Esophagus muscularis mucosa (tissue), 4 donors: ENCODE measurements at places on chromosomes 5 and 9. TPM values are rescaled to one million over a fixed set of nuclear protein-coding genes. Genes with fewer than 3 reads are reported as not detected.
A peak's percentile ranks its signal among the peaks of the same experiment; 100 is the strongest.

- peak overlapping the region; percentile 90 for H3K27ac ChIP-seq
- peaks cover 85% of the 10 kb centered on the region for H3K4me1 ChIP-seq
Measured at GRCh38 chr9:94140791-94141790, 56.8 kb downstream of the PTPDC1 start.

GRCh38 chr5:136051486-136052220, 22.9 kb downstream of the TGFBI start:
- no peak overlapping the region for H3K4me3 ChIP-seq
- H3K36me3 ChIP-seq, result peaks cover 44% of the 10 kb centered on the region
- H3K27me3 ChIP-seq, result no peaks in the 10 kb centered on the region
- DNase-seq, result no peak
- peaks cover 34% of the 10 kb centered on the region for H3K4me1 ChIP-seq

DNA sequence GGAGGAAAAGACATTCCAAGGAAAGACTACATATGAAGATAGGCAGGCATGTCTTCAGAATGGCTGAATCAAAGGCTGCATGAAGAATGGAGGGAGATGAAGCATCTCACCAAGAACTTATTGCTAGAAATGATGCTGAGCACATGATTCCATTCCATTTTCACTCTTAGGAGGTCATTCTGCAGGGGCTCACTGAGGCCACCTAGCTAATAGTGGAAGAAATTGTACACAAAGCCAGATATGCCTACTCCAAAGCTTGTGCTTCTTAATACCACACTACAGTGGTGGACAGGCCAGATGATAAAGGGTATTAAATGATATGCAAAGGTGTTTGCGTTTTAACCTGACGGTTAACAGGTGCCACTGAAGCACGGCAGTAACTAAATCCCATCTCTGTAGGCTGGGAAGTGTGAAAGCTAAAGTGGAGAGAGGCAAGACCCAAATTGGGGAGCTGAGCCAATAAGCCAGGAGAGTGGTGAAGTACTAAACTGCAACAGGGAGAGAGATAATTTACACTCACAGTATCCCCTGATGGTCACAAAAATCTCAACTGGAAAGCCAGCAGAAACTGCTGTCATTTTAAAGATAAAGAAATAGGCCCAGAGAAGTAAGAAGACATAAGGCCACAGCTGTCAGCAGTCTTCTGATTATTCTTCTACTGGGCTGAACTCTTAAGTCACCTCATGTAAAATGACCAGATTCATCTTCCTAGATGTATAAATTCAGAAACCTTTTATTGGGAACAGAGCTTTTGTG, 14.6 kb downstream of the NDUFA8 start:
- peaks cover 64% of the 10 kb centered on the region for H3K36me3 ChIP-seq
- H3K27me3 ChIP-seq, result no peaks in the 10 kb centered on the region
- H3K27ac ChIP-seq, result no peak overlapping the region
- no peak overlapping the region for H3K4me3 ChIP-seq

DNA sequence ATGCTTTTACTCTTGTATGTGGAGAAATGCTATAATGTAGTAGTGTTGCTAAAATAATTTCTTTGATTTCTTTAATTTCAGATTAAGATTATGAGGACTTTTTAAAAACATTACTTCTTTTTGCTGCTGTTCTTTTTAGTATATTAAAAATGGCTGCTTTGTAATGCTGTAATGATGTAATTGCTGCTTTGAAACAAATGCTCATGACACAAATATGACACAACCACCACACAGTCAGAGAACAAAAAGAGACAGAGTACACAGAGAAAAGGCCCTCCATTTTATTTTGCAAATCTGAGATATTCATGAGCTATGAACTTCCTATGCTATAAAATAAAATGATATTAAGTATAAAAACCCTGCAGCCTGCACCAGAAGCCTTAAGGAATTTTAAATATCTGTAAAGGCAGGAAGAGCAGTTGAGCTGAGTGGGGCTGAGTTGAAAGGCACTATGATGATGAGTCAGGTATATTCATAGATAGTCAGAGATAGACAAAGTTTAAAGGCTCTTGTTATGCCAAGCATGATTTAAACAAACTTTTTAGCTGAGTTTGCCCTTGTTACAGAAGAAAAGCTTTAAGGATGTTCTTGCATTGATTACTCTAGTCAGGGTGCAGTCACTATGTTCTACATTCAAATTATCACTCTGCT, 5.1 kb upstream of the POU5F2 start:
- peaks cover 1% of the 10 kb centered on the region for H3K36me3 ChIP-seq
- no peaks in the 10 kb centered on the region for H3K27me3 ChIP-seq
- no peaks in the 10 kb centered on the region for H3K4me1 ChIP-seq
- H3K27ac ChIP-seq, result no peak overlapping the region

DNA sequence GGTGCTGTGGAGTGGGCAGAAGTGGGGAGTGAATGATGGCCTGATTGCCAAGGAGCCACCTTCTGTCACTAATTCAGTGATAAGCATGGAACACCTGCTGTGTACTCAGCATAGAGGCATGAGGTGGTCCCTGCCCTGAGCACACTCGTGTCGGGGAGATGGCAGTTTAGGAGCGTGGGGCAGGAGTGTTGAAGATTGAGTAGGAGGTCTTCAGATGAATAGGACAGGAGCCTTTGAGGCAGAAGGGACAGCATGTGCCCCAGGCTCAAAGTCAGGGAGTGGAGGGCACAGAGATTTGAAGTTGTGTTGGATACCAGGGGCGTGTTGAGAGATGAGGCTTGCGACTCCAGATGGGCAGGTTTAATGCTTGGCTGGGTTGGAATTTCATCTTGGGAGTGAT, 55.0 kb downstream of the ZNF618 start:
- H3K27me3 ChIP-seq, result no peaks in the 10 kb centered on the region
- H3K4me3 ChIP-seq, result no peak overlapping the region
- DNase-seq, result peak; percentile 62
- no peak overlapping the region for H3K27ac ChIP-seq
- peaks cover 5% of the 10 kb centered on the region for H3K4me1 ChIP-seq
- H3K36me3 ChIP-seq, result no peaks in the 10 kb centered on the region

GRCh38 chr9:16347886-16348285, 522.6 kb downstream of the BNC2 start:
- no peak for DNase-seq
- H3K4me1 ChIP-seq, result peaks cover 14% of the 10 kb centered on the region
- no peak overlapping the region for H3K4me3 ChIP-seq
- no peaks in the 10 kb centered on the region for H3K27me3 ChIP-seq

DNA sequence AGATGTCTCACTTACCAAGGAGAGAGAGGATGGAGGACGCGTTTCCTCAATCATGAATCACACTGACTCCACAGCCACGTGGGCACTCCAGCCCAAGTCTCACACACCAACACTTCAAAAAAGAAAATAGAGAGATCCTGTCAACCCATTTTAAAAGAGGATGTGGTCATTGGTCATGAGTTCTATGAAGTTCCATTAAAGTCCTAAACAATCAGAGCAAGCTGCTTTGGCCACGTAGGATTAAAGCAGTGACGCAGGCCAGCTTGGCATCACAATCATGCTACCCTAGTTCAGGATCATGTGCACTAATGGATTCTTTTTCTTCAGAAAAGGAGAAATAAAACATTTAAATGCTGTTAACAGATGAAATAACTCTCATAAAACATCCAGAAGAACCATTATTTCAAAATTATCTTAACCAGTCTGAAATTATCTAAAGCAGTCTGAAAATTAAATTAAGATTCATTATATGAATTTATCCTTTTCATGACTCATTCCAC, 108.1 kb downstream of the SEMA5A start:
- DNase-seq, result peak; percentile 74
- no peaks in the 10 kb centered on the region for H3K36me3 ChIP-seq
- H3K4me1 ChIP-seq, result peaks cover 4% of the 10 kb centered on the region
- no peaks in the 10 kb centered on the region for H3K27me3 ChIP-seq

GRCh38 chr9:18010492-18010891, 431.6 kb downstream of the SH3GL2 start:
- peaks cover 30% of the 10 kb centered on the region for H3K4me1 ChIP-seq
- DNase-seq, result no peak
- H3K27ac ChIP-seq, result no peak overlapping the region
- H3K4me3 ChIP-seq, result no peak overlapping the region
- no peaks in the 10 kb centered on the region for H3K36me3 ChIP-seq
- H3K27me3 ChIP-seq, result no peaks in the 10 kb centered on the region

GRCh38 chr5:139854029-139854605, 58.5 kb downstream of the PSD2 start:
- no peak overlapping the region for H3K27ac ChIP-seq
- no peaks in the 10 kb centered on the region for H3K36me3 ChIP-seq
- H3K4me1 ChIP-seq, result no peaks in the 10 kb centered on the region
- no peak overlapping the region for H3K4me3 ChIP-seq
- H3K27me3 ChIP-seq, result no peaks in the 10 kb centered on the region

DNA sequence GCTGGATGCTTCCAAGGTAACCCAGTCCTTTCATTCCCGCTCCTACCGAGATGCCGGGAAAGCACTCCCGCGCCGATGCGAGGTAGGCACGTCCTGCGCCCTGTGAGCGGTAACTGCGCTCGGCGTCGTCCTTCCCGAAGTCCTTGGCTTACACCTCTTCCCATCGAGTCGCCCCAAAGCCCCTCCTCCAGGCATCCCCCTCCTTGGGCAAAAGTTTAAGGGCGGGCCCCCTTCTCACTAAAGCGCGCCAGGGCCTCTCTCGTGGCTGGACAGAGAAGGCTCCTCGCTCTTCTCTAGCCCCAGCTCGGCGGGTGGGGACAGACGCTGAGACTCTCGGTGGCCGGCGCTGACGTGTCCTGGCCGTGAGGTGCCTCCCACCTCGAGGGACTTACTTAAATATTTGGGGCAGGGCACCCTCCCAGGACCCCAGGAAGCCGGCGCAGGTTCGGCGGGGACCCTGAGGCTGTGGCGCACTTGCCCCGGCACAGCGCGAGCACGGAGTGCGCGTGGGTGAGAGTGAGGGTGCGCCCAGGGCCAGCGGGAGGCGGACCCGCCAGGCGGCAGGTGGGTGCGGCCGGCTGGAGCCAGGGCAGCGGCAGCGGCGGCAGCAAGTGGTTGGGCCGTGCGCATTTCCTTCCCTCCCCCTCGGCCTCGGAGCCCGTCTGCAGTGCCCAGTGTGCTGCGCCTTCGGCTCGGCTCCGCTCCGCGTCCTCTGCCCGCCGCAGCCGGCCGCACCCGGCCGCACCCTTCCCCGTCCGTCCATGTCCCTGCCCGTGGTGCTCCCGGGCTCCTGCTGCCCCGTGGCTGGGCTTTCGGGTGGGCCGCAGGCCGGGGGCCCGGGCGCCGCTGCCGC, at the start of gene ENTREP1:
Gene ENTREP1, plus strand, starts transcription at position 667 of the 853 bp plus-strand sequence. Its CDS starts 95 bp downstream, at position 762.
- peak within 1 kb of the TSS; percentile 80 for H3K4me3 ChIP-seq
- no peaks in the 10 kb centered on the region for H3K36me3 ChIP-seq
- H3K27me3 ChIP-seq, result no peaks in the 10 kb centered on the region

DNA sequence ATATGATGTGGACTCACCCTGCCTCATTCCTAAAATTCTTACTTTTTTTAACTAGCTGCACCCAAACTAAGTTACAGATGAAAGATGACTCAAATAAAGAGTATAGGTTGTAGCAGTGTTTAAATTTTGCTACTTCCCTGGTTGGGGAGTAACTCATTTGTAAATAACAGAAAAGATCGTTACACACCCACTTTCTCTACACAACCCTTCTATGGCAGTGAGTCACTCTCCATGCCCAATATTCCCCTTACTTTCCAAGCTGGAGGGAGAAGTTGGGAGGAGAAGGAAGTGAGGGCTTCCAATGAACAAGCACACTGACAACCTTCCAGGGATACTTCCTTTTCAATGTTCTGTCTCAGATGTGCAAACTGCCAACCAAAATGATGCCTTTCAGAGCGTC, 1.9 kb downstream of the RASEF start:
- no peak overlapping the region for H3K4me3 ChIP-seq
- no peak for DNase-seq
- H3K36me3 ChIP-seq, result no peaks in the 10 kb centered on the region
- peaks cover 16% of the 10 kb centered on the region for H3K4me1 ChIP-seq

GRCh38 chr5:137032929-137033328, 466.2 kb downstream of the SPOCK1 start:
- H3K27me3 ChIP-seq, result peaks cover 5% of the 10 kb centered on the region
- DNase-seq, result peak; percentile 66
- H3K4me3 ChIP-seq, result no peak overlapping the region
- H3K36me3 ChIP-seq, result no peaks in the 10 kb centered on the region
- no peak overlapping the region for H3K27ac ChIP-seq
- no peaks in the 10 kb centered on the region for H3K4me1 ChIP-seq

GRCh38 chr5:76544268-76544926, 78.8 kb downstream of the F2RL2 start:
- peak overlapping the region; percentile 12 for H3K27ac ChIP-seq
- H3K4me1 ChIP-seq, result no peaks in the 10 kb centered on the region
- H3K27me3 ChIP-seq, result no peaks in the 10 kb centered on the region
- no peak for DNase-seq
- H3K36me3 ChIP-seq, result no peaks in the 10 kb centered on the region

GRCh38 chr5:83839788-83840187, 119.1 kb upstream of the HAPLN1 start:
- H3K27me3 ChIP-seq, result no peaks in the 10 kb centered on the region
- H3K4me1 ChIP-seq, result no peaks in the 10 kb centered on the region
- no peak overlapping the region for H3K4me3 ChIP-seq
- H3K27ac ChIP-seq, result no peak overlapping the region

GRCh38 chr5:177163500-177163899, 29.9 kb downstream of the NSD1 start:
- H3K27me3 ChIP-seq, result no peaks in the 10 kb centered on the region
- no peak overlapping the region for H3K27ac ChIP-seq
- DNase-seq, result no peak

DNA sequence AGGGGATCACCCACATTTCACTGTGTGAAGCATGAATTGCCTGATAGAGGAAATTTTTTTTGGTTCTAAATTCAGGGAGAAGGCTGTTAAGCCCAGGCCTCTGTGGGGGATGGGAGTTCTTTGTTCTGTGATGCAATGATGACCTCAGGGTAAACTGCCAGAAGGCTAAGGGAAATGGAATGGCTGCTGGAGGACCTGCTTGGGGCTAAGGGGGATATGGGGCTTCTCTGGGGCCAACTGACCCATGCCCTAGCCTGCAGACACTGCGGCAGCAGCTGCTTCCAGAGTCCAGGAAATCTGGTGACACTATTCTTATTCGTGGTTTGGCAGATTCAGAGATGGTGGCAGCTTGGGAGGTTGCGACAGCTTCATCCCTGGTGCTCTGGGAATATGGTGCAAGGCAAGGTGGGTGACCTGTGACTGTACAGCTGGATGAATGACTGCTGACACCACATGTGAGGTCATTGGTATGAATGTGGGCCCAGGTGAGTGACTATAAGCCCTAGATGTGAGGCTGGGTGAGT, 30.3 kb downstream of the VCP start:
- no peak overlapping the region for H3K4me3 ChIP-seq
- no peaks in the 10 kb centered on the region for H3K36me3 ChIP-seq
- H3K4me1 ChIP-seq, result no peaks in the 10 kb centered on the region
- no peak overlapping the region for H3K27ac ChIP-seq
- DNase-seq, result no peak
- H3K27me3 ChIP-seq, result no peaks in the 10 kb centered on the region

- no peak for DNase-seq
- H3K4me1 ChIP-seq, result peaks cover 23% of the 10 kb centered on the region
- H3K27ac ChIP-seq, result peak within 1 kb of the TSS; percentile 61
- H3K36me3 ChIP-seq, result no peaks in the 10 kb centered on the region
- peak within 1 kb of the TSS; percentile 59 for H3K4me3 ChIP-seq
Measured at GRCh38 chr5:107670932-107671741, at the start of gene EFNA5. Gene EFNA5 (minus strand): TSS chr5:107670937.

The C7 gene
- 829 TPM for total RNA-seq

The OLFML2A gene
- 39.0 TPM for total RNA-seq

The NFX1 gene
- 39.2 TPM for total RNA-seq

The PPWD1 gene
- total RNA-seq, result 29.9 TPM

The GPR151 gene
- not detected for total RNA-seq
